ENCODE measurements at places on chromosomes 4 and X.

DNA sequence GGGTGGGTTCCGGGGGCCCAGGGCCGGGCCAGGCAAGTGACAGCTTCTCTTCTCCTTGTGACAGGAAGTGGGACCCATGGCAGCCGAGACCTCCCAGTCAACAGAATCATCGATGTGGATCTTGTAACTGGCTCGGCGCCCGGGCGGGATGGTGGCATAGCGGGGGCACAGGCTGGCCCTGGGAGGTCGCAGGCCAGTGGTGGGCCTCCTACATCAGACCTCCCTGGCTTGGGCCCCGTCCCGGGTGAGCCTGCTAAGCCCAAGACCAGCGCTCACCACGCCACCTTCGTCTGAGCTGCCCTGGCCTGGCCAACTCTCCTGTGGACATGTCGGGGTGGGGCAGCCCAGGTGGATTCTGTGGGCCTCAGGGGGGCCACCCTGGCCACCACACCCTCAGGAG is 2.4 kb upstream of the HGFAC start:
- H3K36me3 ChIP-seq = no peaks in the 10 kb centered on the region
- H3K4me1 ChIP-seq = no peaks in the 10 kb centered on the region
- no peaks in the 10 kb centered on the region for H3K27me3 ChIP-seq
- DNase-seq = no peak
- H3K4me3 ChIP-seq = no peak overlapping the region
- no peak overlapping the region for H3K27ac ChIP-seq

DNA sequence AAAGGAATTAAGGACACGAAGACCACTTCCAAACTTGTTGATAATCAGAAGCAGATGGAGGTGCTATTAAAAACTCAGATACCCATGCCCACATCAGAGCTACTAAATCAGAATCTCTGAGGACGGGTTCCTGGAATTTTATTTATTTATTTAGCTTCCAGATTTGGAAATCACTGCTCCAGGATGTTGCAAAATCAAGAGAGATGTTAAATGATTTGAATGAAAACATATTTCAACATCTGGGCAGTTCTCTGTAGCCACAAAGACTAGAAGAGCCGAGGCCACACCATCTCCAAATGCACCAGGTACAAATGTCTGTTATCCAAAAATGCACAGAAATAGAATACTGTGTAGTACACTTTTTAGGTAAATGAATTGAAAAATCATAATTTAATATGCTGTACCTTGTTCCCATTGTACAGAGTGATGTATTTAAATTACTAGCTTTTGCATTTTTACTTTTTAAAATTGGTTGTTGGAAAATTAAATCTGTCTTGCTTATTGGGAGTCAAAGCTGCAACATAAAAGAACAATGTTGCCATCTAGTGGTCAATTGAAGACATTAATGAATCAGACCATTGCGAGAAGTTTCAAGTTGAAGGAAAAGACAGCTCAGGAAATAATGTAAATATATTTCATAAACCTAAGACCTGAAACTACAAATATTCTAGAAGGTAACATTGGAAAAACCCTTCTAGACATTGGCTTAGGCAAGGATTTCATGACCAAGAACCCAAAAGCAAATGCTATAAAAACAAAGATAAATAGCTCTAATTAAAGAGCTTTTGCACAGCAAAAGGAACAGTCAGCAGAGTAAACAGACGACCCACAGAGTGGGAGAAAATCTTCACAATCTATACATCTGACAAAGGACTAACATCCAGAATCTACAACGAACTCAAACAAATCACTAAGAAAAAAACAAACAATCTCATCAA is 151.3 kb upstream of the TTC29 start:
- no peak for DNase-seq
- no peaks in the 10 kb centered on the region for H3K36me3 ChIP-seq
- H3K27ac ChIP-seq = no peak overlapping the region
- H3K4me1 ChIP-seq = no peaks in the 10 kb centered on the region
- H3K4me3 ChIP-seq = no peak overlapping the region

DNA sequence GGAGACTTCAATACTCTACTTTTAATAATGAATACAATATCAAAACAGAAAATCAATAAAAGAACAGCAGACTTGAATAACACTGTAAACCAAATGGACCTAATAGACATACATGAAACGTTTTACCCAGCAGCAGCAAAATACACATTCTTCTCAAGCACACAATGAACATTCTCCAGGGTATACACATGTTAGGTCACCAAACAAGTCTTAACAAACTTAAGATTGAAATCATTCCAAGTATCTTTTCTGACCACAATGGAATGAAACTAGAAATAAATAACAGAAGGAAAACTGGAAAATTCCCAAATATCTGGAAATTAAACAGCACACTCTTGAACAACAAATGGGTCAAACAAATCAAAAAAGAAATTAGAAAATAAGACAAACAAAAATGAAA is 145.0 kb upstream of the CT83 start:
- no peak for DNase-seq
- H3K27me3 ChIP-seq = no peaks in the 10 kb centered on the region
- H3K4me1 ChIP-seq = no peaks in the 10 kb centered on the region

GRCh38 chrX:40816906-40817305 is 81.6 kb upstream of the MED14 start:
- peaks cover 2% of the 10 kb centered on the region for H3K27me3 ChIP-seq
- DNase-seq = no peak
- H3K4me3 ChIP-seq = no peak overlapping the region
- no peaks in the 10 kb centered on the region for H3K36me3 ChIP-seq

DNA sequence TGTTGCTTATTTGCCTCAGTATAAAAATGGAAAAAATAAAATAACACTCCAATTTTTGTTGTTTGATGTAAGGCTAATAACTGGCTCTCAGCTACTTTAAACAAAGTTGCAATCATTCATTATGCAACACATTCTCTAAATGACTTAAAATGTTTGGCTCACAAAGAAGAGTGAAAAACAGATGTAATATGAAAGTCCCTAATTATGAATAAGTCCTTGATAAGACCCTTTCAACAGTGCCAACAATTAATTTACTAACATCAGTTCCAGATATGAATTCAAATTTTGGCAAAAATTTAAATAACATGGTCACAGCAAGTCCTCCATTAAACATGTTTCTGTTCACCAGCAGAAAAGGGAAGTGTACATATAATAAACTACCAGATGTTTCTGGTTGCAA is 69.8 kb downstream of the PAPSS1 start:
- DNase-seq = no peak
- H3K4me1 ChIP-seq = peaks cover 2% of the 10 kb centered on the region
- H3K27me3 ChIP-seq = no peaks in the 10 kb centered on the region
- H3K27ac ChIP-seq = no peak overlapping the region
- peaks cover 83% of the 10 kb centered on the region for H3K36me3 ChIP-seq
- no peak overlapping the region for H3K4me3 ChIP-seq

DNA sequence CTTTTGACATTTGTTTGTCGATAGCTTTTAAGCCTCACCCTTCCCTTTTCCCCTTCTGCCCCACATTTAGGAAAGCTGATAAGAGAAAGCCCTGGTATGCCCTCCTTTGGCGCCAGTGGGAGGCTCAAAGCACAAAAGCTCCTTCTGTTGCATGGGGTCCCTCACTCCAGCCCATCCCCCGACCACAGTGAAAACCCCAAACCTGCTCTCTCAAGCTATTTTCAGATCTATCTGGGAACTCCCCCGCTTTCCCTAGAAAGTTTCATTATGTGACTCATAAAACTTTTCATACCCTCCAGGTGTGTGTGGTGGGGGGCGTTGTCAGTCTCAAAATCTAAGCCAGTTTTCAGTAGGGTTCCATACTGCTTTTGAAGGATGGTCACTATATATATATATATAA is 259.0 kb upstream of the PCDH7 start:
- H3K27me3 ChIP-seq = no peaks in the 10 kb centered on the region
- no peak overlapping the region for H3K27ac ChIP-seq
- no peaks in the 10 kb centered on the region for H3K4me1 ChIP-seq
- H3K36me3 ChIP-seq = no peaks in the 10 kb centered on the region

DNA sequence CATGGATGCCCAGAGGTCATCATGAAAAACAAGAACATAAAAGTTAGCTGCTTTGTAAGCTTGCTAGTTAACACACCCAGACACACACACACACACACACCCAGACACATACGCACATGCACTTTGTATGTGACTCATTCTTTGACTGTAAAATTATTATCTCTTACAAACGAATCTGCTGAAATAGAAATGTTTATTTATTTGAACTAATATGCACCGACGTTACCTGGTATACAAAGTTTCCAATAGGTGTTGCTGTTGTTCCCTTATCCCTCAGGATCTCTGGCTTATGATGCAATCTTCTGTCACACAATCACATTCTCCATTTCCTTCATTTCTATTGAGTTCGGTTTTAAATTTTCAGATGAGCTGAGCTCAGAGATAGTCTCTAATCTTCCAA is 209.3 kb downstream of the PTTG2 start:
- H3K36me3 ChIP-seq = no peaks in the 10 kb centered on the region
- no peak overlapping the region for H3K27ac ChIP-seq
- H3K4me1 ChIP-seq = no peaks in the 10 kb centered on the region
- no peak for DNase-seq
- H3K4me3 ChIP-seq = no peak overlapping the region

- no peak for DNase-seq
- no peak overlapping the region for H3K27ac ChIP-seq
- no peak overlapping the region for H3K4me3 ChIP-seq
- no peaks in the 10 kb centered on the region for H3K36me3 ChIP-seq
These were observed 332.6 kb downstream of the DTHD1 start for GRCh38 chr4:36614011-36614410.

DNA sequence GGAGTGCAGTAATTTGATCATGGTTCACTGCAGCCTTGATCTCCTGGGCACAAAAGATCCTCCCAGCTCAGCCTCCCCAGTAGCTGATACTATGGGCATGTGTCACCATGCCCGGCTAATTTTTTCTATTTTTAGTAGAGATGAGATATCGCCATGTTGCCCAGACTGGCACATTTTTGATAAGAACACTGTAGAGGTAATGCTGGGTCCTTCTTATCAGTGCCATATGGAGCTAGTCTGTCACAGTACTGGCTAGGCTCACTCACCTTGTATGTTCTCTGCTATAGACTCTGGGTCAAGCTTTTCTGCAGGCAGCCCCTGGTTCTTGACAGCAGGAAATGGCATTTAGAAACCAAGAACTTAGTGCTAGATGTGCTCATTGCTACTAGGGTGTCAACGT is 53.9 kb downstream of the BCOR start:
- no peaks in the 10 kb centered on the region for H3K27me3 ChIP-seq
- no peak overlapping the region for H3K27ac ChIP-seq
- DNase-seq = no peak
- H3K36me3 ChIP-seq = peaks cover 6% of the 10 kb centered on the region

GRCh38 chr4:66591968-66592367 is 921.7 kb upstream of the EPHA5 start:
- H3K4me1 ChIP-seq = no peaks in the 10 kb centered on the region
- H3K27me3 ChIP-seq = no peaks in the 10 kb centered on the region
- no peak for DNase-seq

- no peak overlapping the region for H3K4me3 ChIP-seq
- H3K27me3 ChIP-seq = no peaks in the 10 kb centered on the region
- H3K36me3 ChIP-seq = no peaks in the 10 kb centered on the region
- DNase-seq = no peak
- H3K4me1 ChIP-seq = peaks cover 24% of the 10 kb centered on the region
These were observed 3.0 kb upstream of the BCOR start for GRCh38 chrX:40100537-40101429.

GRCh38 chrX:6134255-6134654 is 94.4 kb downstream of the NLGN4X start:
- no peak for DNase-seq
- no peak overlapping the region for H3K27ac ChIP-seq
- no peaks in the 10 kb centered on the region for H3K4me1 ChIP-seq
- H3K27me3 ChIP-seq = no peaks in the 10 kb centered on the region
- no peaks in the 10 kb centered on the region for H3K36me3 ChIP-seq

GRCh38 chrX:39645178-39645895 is 452.4 kb downstream of the BCOR start:
- no peak overlapping the region for H3K4me3 ChIP-seq
- H3K27ac ChIP-seq = no peak overlapping the region
- no peak for DNase-seq
- H3K36me3 ChIP-seq = no peaks in the 10 kb centered on the region
